ENCODE measurements at places on chromosomes 2 and 18.

GRCh38 chr18:61362511-61362910 is 29.3 kb downstream of the CDH20 start:
- DNase-seq: no peak

DNA sequence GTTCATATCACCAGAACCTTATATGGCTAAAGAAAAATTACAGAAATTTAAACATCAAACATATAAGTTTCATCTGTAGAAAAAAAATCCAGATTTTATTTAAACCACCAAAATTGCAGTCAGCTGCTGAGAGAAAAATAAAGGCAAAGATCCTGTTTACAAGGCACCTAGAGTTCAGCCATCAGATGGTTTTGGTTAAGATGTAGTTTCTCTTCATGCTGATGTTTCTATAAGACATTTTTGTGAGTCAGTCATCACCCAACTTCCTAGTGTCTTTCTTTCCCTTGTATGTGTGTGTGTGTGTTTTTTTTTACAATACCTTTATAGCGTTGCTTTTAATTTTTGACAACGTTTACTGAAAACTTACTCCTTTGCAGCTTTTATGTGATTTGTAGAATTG is 26.1 kb upstream of the MMADHC start:
- DNase-seq: no peak

DNA sequence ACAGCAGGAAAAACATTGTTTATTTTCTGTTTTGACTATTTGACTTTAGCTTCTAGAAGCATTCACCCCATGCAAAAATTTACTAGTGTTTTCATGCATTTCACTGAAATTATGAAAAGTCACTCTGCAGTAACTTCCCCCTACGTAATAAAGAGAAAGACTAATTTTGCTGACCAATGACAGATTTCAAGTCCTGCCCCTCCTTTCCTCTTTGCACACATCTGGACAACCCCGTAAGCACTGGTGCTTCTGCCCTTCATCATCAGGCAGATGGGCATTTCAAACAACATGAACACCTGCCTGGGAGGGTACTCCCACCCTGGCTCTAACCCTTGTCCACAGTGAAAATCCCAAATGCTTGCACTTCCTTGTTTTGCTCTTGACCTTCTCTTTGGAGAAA is 815.0 kb upstream of the ID2 start:
- no peak for DNase-seq

DNA sequence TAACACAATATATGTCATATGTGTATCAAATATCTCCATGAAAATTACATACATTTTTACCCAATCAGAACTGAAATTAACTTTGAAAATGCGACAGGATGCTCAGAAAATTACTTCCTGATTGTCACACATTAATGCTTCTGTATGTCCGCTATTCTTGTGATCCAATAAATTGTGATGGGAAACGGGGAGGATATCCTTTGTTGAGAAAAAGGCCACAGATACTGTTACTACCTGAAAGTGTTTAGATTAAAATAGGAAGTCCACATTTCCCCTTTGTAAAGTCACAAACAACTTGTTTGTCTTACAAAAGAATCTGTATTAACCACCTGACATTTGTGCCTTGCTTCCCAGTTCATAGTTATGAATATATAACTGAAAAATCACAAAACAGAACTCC is 62.9 kb downstream of the NOL10 start:
- DNase-seq: no peak

DNA sequence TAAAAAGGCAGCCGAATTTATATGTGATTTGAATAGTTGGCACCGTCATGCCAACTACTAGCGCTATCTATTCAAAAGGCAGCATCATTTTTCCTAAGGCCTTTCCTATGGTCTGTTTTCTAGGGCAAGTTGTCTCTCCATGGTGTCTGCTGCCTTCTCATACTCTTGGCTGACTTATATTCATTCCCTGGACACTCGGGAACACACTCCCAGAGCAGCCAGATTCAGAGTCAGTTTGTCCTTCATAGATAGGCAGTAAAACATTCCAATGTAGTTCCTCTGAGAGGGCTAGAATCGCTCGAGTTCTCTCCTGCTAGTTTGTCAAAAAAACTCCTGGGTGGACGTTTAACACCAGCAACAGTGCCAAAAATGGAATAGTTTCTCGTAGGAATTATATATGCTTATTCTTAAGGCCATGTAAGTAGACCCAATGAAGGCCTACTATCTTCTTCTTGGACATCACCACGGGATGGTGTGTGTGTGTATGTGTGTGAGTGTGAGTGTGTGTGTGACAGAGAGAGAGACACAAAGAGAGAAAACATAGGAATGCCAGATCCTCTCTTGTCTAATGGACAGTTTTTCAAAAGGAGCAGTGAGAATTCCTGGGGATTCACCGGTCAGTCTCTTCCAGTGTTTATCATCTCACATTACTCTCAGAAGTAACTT is 129.3 kb upstream of the CTAGE1 start:
- DNase-seq: no peak

GRCh38 chr2:230643576-230644291 is 68.9 kb upstream of the CAB39 start:
- DNase-seq: peak; percentile 94

GRCh38 chr2:175624211-175624761 is 377.8 kb downstream of the LNPK start:
- DNase-seq: no peak

GRCh38 chr2:153497938-153498629 is 19.5 kb upstream of the RPRM start:
- no peak for DNase-seq

GRCh38 chr2:84537251-84537650 is 21.0 kb downstream of the DNAH6 start:
- DNase-seq: no peak

DNA sequence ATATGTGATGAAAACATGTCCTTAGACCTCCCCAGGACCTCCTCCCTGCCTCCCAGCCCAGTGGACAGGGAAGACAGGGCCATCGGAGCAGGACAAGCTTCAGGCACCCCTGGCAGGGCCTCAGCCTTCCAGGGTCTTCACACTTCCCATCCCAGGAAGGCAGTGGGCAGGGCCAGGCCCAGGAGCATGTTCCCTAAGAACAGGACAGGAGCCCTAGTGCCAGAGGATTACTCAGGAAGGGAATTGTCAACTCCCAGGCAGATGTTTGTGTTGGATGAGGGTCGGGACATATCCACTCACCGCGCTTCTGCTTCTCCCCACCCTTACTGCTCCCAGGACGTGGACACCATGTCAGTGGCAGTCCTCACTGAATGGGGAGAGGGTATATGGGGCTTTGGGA is 138.9 kb downstream of the TNS1 start:
- no peak for DNase-seq

GRCh38 chr2:17969661-17970060 is 91.2 kb downstream of the KCNS3 start:
- no peak for DNase-seq

- DNase-seq: no peak
Measured at GRCh38 chr2:220654322-220654721, 917.8 kb downstream of the EPHA4 start.

- peak; percentile 78 for DNase-seq
Measured at GRCh38 chr2:112055730-112056625, 909 bp downstream of the TMEM87B start.

GRCh38 chr18:79881695-79882094 is 69.8 kb downstream of the SLC66A2 start:
- DNase-seq: no peak

DNA sequence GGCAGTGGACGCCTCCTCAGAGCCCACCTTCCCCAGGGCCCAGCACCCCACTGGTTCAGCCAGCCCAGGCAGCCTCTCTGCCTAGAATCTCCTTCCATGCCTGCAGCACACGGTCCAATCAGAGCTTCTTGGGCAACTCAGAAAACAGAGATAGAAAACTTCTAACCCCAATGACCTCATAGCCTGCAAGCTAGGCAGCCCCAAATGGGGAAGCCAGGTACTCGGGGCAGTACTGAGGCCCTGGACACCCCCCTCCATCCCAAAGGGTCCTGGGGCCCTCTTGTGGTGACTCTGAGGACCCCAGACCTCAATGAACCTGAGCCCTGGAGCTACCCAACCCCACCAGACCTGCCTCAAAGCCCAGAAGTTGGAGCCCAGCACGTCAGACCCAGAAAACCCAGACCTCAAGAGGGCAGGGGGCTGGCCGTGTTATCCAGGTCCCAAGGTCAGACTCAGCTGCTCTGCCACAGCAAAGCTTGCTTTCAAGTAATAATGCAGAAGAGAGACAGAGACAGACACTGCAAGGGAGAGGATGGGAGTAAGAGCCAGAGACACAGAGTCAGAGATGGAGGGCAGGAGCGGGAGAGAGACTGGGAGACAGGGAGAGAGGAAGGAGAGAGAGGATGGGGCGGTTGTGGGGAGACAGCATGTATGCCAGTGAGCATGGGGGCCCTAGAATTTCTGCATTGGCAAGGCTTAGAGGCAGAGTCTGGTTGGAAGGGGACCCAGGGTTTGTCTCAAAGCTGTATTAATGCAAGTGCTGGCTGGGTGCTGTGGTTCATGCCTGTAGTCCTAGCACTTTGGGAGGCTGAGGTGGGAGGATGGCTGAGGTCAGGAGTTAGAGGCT is 28.2 kb downstream of the SERTAD2 start:
- no peak for DNase-seq

DNA sequence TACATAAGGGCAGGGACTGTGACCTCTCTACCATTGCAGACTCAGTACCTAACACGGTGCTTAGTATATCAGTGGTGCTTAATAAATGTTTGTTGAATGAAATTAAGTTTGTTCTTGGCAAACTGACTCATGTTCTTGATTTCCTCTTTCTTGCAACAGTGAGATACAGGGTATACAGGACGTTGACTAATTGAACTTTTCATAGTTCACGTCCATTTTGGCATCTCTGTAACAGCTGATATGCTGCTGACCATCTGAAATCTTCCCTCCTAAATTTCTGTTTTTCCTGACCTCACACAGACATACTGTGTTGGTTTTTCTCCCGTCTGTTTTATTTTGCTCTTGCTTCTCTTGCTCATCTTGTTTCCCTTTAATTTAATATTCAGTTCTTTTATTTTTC is 44.2 kb downstream of the LHCGR start:
- no peak for DNase-seq

DNA sequence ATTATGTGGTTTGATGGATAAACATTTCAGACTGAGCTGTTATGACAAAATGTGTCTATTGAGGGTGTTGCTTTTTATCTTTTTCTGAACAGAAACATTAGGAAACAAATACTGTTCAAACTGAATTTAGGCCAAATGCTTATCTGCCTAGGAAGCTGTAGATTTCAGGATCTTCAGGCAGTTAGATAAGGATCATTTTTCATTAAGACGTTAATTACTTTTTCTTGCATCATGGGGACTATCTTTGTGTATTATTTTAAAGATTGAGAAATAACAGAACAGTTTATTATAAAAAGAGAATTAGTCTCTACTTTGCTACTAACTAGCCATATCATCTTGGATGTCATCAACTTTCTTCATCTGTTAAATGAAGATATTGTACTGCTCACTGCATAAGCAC is 107.5 kb downstream of the TTC27 start:
- DNase-seq: no peak

DNA sequence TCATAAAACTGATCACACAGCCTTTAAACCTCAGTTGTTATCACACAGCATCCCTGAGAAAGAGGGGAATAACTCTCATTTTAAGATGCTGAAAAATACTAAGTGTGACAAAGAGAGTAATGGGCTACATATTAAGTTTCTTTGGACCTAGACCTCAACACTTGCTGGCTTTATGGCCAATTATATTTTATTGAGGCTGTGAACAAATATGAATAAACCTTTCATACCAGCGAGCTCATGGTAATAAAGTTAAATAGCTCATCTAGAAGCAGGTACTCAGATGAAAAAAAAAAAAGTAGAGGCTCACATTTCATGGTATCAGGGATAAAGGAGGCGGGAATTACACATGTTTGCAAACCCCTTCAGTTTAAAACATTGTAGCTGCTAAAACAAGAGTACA is 75.7 kb downstream of the DOCK10 start:
- DNase-seq: no peak

- no peak for DNase-seq
Measured at GRCh38 chr2:119219873-119220272, 3.8 kb upstream of the STEAP3 start.

DNA sequence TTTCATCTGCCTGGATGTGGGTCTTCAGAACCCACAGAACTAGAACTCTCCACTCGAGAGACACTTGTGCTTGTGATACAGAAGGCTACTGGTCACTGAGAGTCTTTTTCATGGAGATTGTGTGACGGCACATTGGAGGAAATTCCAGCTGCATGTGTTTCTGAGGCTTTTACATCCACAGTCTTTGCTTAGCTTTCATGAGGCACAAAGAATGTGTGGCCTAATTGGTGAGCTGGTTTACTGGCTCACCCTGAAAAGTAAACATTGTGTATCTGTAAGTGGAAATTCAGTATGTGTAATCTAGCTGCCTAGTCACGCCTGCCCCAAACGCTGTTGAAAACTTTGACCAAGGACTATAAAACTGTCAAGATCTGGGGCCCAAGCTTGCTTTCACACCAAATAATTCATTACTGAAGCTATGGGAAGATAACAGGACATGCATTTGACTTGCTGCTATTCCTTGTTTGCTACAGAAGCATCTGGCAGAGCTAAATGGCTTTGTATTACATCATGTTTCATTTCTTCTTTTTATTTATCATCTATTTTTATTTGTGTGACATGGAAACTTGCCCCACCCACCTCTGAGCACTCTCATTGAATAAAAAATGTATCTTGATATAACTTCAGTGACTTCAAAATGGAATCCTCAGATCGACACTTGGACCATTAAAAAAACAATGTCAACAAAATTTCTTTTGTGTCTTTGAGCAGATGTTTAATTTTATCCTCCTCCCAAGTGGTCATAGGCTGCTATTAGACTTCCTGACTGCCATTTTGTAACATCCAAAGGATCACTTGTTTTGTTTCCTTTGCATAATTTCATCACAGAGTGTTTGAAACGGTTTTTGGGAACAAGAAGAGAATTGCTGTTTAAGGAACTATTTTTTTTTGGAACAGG is 80.2 kb downstream of the EFEMP1 start:
- DNase-seq: no peak

DNA sequence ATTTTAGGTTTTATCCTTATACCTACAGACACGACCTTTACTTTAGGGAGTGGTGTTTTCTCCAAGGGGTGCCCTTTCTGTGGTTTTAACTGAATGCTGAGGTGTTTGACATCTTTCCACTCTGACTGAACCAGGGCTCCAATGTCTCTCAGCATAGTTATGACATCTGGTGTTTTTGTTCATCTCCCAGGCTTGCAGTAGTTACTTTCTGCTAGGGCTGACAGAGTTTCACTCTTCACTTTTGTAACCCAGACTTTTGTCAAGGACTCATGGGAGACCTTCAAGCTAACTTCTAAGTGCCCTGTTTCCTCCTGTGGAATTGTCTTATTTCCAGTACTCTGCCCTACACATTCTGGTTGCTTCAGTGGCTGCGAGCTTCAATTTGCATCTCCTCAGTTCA is 103.1 kb downstream of the CCDC85A start:
- DNase-seq: no peak

GRCh38 chr2:100623033-100623715 is 60.4 kb downstream of the PDCL3 start:
- no peak for DNase-seq

GRCh38 chr2:155696571-155696970 is 636.0 kb downstream of the NR4A2 start:
- DNase-seq: no peak

GRCh38 chr2:105888625-105889024 is 143.9 kb downstream of the NCK2 start:
- DNase-seq: no peak

- no peak for DNase-seq
Measured at GRCh38 chr2:108637304-108637669, 82.0 kb upstream of the RANBP2 start.
